Skin of body (tissue), 3 donors: ENCODE measurements at places on chromosomes 2 and 18.

GRCh38 chr18:38884050-38884449, 1318.5 kb upstream of the CELF4 start:
- DNase-seq: no peak

DNA sequence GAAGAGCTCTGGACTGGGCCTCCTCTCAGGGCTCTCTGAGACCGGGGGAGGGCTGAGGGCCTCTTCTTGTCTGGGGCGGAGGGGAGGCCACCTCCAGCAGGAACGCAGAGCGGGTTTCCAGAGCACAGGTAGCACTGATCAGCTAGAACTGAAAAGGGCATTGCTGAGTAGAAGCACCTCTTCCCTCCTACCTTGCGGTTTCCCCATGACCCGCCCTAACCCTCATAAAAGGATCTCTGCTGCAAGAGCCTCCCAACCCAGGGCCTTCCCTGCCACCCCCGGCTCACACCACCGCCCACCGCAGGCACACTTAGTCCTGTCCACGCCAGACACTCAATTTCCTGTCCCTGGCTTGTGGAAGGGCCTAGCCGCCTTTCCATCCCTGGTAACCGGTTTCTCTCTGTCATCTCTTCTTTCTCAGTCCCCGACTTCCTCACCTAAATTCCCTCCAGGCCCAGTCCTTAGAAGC, 966 bp downstream of the ADCY3 start:
- DNase-seq: no peak

DNA sequence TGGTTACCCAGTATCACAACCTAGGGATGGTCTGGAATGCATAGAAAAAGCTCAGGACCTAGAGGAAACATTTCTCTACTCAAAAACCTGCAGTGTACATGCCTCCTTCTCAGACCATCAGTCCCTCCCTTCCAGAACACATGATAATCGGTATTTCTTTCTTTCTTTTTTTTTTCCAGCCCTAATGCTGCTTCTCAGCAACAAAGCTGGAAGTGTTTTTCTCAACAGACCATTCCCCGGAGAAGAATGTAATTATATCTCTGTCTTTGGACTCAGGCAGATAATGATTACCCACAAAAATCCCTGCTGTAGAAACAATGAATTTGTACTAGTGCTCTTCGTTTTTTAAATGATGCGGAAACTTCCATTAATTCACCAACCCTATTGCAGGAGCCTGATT, 44.1 kb upstream of the NDUFV2 start:
- no peak for DNase-seq

DNA sequence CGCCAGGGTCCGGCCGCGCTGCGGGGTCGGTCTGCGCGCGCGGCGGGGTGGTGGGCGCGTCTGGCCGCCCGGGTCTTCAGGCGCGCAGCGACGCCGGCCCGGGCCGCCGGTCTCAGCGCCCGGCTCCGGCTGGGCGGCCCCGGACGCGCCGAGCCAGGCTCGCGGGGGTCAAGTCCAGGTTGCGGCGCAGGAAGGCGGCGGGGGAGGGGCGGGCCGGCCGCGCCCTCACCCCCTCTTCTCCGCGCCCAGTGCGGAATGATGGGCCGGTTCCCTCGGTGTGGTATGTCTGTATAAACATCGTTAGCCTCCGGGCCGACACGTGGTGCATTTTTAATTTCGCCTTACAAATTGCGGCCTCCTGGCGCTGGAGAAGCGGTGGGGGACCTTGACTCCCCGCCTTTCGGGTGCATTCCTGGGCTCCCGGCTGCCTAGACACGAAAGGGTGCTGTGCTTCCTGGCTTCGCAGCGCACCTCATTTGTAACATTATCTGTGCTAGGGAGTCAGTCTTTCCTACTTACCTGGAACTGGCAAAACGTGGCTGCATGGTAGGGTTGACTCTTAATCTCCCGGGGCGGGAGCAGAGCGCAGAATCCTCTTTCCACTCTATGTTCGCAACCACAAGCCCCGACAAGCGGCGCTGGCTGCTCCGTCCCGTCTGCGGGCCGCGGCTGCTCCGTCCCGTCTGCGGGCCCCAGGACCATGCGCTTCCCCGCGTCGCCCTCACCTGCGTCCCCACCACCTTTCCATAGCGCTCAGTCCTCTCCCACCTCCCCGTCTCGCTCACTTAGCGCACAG, 69.0 kb downstream of the CTAGE1 start:
- no peak for DNase-seq

DNA sequence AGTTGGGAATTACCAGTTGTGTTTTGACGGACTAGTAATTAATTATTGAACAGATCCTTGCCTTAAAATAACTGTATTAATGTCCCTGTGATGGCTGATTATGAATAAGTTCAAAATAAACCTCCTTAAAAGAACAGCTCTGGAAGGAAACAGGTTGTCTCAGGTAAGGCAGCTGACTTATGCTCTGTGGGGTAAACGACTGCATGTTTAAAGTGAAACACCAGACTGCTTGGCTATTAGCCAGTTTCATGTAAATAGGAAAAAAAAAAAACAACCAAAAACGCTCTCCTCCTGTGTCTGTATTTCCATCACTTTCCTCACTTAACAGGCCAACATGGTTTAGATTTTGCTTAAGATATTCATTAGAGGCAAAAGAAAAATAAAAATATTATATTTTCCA, 243.6 kb downstream of the TMEM182 start:
- DNase-seq: no peak

DNA sequence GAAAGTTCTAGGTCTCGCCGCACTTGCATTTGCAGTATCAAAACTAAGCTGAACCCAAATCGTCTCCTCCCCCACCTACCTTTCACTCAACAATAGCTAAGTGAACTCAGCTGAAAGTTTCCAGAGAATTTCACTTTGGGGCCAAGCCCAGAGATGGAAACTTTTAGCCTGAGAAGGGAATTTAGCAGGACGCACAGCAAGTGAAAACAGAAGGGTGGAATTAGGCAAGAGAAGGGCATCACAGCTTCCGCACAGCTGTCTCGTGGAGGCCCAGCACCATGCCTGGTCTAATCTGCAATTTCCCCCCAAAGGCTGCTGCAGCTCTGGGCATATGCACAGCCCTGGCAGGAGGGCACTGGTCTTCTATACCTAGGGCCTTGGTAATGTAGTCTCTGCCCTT, 262.0 kb downstream of the TNS1 start:
- peak; percentile 73 for DNase-seq

GRCh38 chr2:142973822-142974207, 96.4 kb downstream of the KYNU start:
- DNase-seq: no peak

GRCh38 chr2:54772531-54772930, 49.1 kb downstream of the EML6 start:
- no peak for DNase-seq

- no peak for DNase-seq
Measured at GRCh38 chr2:100823665-100824438, 3.9 kb downstream of the NPAS2 start.

- DNase-seq: no peak
Measured at GRCh38 chr2:9760902-9761228, 82.4 kb upstream of the TAF1B start.

- no peak for DNase-seq
Measured at GRCh38 chr2:29806461-29806860, 114.9 kb downstream of the ALK start.

- DNase-seq: no peak
Measured at GRCh38 chr18:9866627-9867026, 19.1 kb upstream of the TXNDC2 start.

GRCh38 chr2:218270721-218271486, 585 bp downstream of the PNKD start:
- DNase-seq: no peak
